Activated T-cell treated with anti-CD3 and anti-CD28 coated beads, Interleukin-2, amount 50 U/mL, for 72 hours (primary cell): ENCODE measurements at places on chromosomes 6 and 20. TPM values are rescaled to one million over a fixed set of nuclear protein-coding genes. Genes with fewer than 3 reads are reported as not detected.

DNA sequence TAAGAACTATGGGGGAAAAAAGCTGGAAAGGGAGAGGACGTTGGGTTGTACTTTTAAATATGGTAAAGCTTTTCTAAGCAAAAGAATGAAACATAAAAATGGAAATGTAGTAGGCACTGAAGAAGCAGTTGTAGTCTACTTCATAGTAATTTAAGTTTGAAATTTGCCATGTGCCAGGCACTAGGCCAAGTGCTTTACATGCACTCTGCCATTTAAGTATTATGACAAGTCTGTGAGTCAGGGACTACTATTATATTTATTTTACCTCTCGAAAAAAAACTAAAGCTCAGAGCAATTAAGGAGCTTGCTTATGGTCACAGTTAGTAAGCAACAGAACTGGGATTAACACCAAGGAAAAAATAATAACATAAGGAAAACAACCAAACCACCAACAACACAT lies 257.8 kb downstream of the GMDS start:
- no peaks in the 10 kb centered on the region for H3K4me1 ChIP-seq
- no peak overlapping the region for H3K4me3 ChIP-seq
- H3K36me3 ChIP-seq: peaks cover 4% of the 10 kb centered on the region
- no peak overlapping the region for H3K27ac ChIP-seq

DNA sequence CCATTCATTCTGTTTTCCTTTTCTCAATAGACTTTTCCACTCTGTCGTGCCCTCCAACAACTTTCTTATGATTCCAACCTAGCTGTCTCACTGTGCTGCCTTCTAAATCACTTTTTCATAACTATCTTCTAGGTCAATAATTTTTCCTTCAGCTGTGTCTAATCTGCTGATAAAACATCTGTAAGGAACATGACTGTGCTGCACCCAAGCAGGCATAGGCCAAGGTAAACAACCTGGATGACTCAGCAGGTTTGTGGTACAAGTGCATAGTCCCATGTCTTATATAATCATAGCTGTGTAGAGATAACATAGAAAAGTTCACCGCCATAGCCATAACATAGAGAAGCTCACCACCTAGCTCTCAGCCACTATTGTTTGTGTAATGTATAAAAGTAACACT lies 332.3 kb downstream of the PLCB1 start:
- peaks cover 5% of the 10 kb centered on the region for H3K36me3 ChIP-seq
- H3K4me1 ChIP-seq: no peaks in the 10 kb centered on the region
- no peak for DNase-seq
- H3K27ac ChIP-seq: no peak overlapping the region
- no peak overlapping the region for H3K4me3 ChIP-seq

Gene COL9A3
- 0.31 TPM for total RNA-seq

- H3K36me3 ChIP-seq: no peaks in the 10 kb centered on the region
- no peaks in the 10 kb centered on the region for H3K4me1 ChIP-seq
- H3K27ac ChIP-seq: no peak overlapping the region
- no peak for DNase-seq
- no peak overlapping the region for H3K4me3 ChIP-seq
- no peaks in the 10 kb centered on the region for H3K27me3 ChIP-seq
Measured at GRCh38 chr20:19473216-19473921, 260.9 kb downstream of the SLC24A3 start.

- no peak for DNase-seq
- peaks cover 11% of the 10 kb centered on the region for H3K4me1 ChIP-seq
- H3K36me3 ChIP-seq: no peaks in the 10 kb centered on the region
- no peak overlapping the region for H3K27ac ChIP-seq
- H3K27me3 ChIP-seq: peaks cover 93% of the 10 kb centered on the region
- no peak overlapping the region for H3K4me3 ChIP-seq
Measured at GRCh38 chr6:108159981-108160380, 5.8 kb upstream of the NR2E1 start.

Gene AURKA
- 110 TPM for total RNA-seq

Gene TCFL5
- total RNA-seq: 4.4 TPM

GRCh38 chr6:108837236-108837971 lies 10.8 kb upstream of the ARMC2 start:
- peaks cover 20% of the 10 kb centered on the region for H3K4me1 ChIP-seq
- H3K4me3 ChIP-seq: peak overlapping the region; percentile 25
- no peak for DNase-seq
- no peaks in the 10 kb centered on the region for H3K36me3 ChIP-seq

- no peak overlapping the region for H3K4me3 ChIP-seq
- DNase-seq: peak; percentile 41
- H3K36me3 ChIP-seq: no peaks in the 10 kb centered on the region
- H3K27ac ChIP-seq: no peak overlapping the region
- peaks cover 28% of the 10 kb centered on the region for H3K4me1 ChIP-seq
- H3K27me3 ChIP-seq: no peaks in the 10 kb centered on the region
Measured at GRCh38 chr6:11163932-11164331, 52.4 kb upstream of the ERVFRD-1 start.

GRCh38 chr6:163085426-163085825 lies 329.1 kb upstream of the QKI start:
- no peak overlapping the region for H3K27ac ChIP-seq
- no peak for DNase-seq
- H3K4me3 ChIP-seq: no peak overlapping the region
- no peaks in the 10 kb centered on the region for H3K4me1 ChIP-seq

GRCh38 chr6:94588301-94588700 lies 989.0 kb upstream of the MANEA start:
- no peak overlapping the region for H3K27ac ChIP-seq
- H3K27me3 ChIP-seq: no peaks in the 10 kb centered on the region
- no peak for DNase-seq

- no peaks in the 10 kb centered on the region for H3K27me3 ChIP-seq
- no peaks in the 10 kb centered on the region for H3K36me3 ChIP-seq
- H3K4me3 ChIP-seq: no peak overlapping the region
- no peak overlapping the region for H3K27ac ChIP-seq
- peaks cover 8% of the 10 kb centered on the region for H3K4me1 ChIP-seq
Measured at GRCh38 chr6:41799559-41799911, 12.0 kb downstream of the TOMM6 start.

GRCh38 chr6:167396659-167397490 lies 72.0 kb downstream of the TTLL2 start:
- no peaks in the 10 kb centered on the region for H3K4me1 ChIP-seq
- H3K36me3 ChIP-seq: no peaks in the 10 kb centered on the region
- H3K4me3 ChIP-seq: no peak overlapping the region
- no peaks in the 10 kb centered on the region for H3K27me3 ChIP-seq
- no peak for DNase-seq
- H3K27ac ChIP-seq: no peak overlapping the region

DNA sequence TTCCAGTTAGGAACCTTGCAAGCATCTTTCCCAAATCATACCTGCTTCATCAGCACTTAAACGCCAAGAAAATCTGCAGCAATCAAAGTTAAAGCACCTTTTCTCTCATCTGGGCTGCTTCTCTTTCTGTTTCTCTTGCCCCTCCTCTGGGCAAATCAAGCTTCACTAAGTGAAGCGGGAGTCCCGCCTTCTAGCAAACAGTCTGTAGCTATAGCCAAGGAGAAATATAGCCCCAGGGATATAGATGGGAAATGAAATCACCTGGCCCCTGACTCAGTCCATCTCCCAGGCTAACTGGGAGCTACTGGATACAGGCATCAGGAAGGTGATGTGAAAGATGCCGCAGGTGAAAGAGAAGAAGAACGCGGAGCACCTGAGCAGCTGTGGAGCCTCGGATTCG lies 481.9 kb downstream of the C6orf118 start:
- H3K27me3 ChIP-seq: no peaks in the 10 kb centered on the region
- no peak overlapping the region for H3K4me3 ChIP-seq
- H3K4me1 ChIP-seq: no peaks in the 10 kb centered on the region

DNA sequence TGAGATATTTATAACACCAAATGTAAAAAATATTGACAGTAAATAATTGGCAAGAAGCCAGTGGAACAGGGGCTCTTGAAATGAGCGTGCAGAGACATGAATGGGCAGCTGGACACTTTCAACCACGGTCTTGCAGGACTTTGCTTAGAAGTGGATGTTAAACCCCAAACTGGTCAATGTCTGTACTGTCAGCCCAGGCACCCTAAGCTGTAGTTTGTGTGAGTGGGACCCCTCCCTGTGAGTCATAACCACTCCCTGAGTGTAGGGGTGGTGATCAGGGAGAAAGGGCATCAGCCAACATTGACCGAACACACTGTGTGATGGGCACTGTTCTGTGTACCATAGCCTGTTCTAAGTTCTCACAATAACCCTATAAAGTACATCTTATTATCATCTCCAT lies 108.6 kb downstream of the FIG4 start:
- H3K27ac ChIP-seq: no peak overlapping the region
- no peaks in the 10 kb centered on the region for H3K27me3 ChIP-seq

Gene TREM2
- not detected for total RNA-seq

GRCh38 chr20:8795404-8795803 lies 273.5 kb upstream of the PLCB4 start:
- H3K27ac ChIP-seq: no peak overlapping the region
- H3K4me1 ChIP-seq: no peaks in the 10 kb centered on the region

GRCh38 chr20:59831916-59832270 lies 101.5 kb downstream of the SYCP2 start:
- no peaks in the 10 kb centered on the region for H3K36me3 ChIP-seq
- no peak overlapping the region for H3K27ac ChIP-seq
- DNase-seq: no peak
- no peak overlapping the region for H3K4me3 ChIP-seq

- peaks cover 7% of the 10 kb centered on the region for H3K36me3 ChIP-seq
- peak overlapping the region; percentile 93 for H3K27ac ChIP-seq
- peak overlapping the region; percentile 17 for H3K4me3 ChIP-seq
- peak; percentile 23 for DNase-seq
Measured at GRCh38 chr20:53028337-53029007, 56.3 kb downstream of the TSHZ2 start.

Gene PRRT1
- total RNA-seq: 1.2 TPM

- H3K4me3 ChIP-seq: no peak overlapping the region
- H3K27me3 ChIP-seq: no peaks in the 10 kb centered on the region
- no peaks in the 10 kb centered on the region for H3K4me1 ChIP-seq
- no peak for DNase-seq
Measured at GRCh38 chr6:27406085-27406484, 17.5 kb downstream of the ZNF391 start.

Gene OPRM1
- not detected for total RNA-seq
